Calu3 (cell line): ENCODE measurements at places on chromosomes 5 and 9. TPM values are rescaled to one million over a fixed set of nuclear protein-coding genes. Genes with fewer than 3 reads are reported as not detected.

Gene FOXD4L4
- total RNA-seq: 1.5 and 1.8 TPM in 2 replicates

Gene WDR38
- not detected in 2 replicates for total RNA-seq

Gene SLC1A3
- total RNA-seq: 6.0 and 7.9 TPM in 2 replicates

Gene ABCA1
- total RNA-seq: 0.76 and 0.78 TPM in 2 replicates

Gene TNFAIP8
- 24.2 and 30.6 TPM in 2 replicates for total RNA-seq

Gene OTULINL
- total RNA-seq: 3.6 and 5.3 TPM in 2 replicates

Gene PCDHGB1
- total RNA-seq: 0.19 and 0.20 TPM in 2 replicates

Gene CNTFR
- 0.44 TPM in 1 of 2 replicates, not detected in the other for total RNA-seq

Gene CCL21
- not detected in 2 replicates for total RNA-seq

Gene EGFLAM
- total RNA-seq: not detected in 2 replicates

Gene TYRP1
- total RNA-seq: not detected in 2 replicates

Gene TEX53
- not detected in 2 replicates for total RNA-seq

Gene FBXW11
- 63.3 and 66.4 TPM in 2 replicates for total RNA-seq

- H3K4me3 ChIP-seq: no peak overlapping the region
- DNase-seq: no peak
- no peak overlapping the region for H3K27ac ChIP-seq
- H3K36me3 ChIP-seq: no peaks in the 10 kb centered on the region
- H3K4me1 ChIP-seq: no peaks in the 10 kb centered on the region
Measured at GRCh38 chr5:24923400-24923799, 278.6 kb upstream of the CDH10 start.

DNA sequence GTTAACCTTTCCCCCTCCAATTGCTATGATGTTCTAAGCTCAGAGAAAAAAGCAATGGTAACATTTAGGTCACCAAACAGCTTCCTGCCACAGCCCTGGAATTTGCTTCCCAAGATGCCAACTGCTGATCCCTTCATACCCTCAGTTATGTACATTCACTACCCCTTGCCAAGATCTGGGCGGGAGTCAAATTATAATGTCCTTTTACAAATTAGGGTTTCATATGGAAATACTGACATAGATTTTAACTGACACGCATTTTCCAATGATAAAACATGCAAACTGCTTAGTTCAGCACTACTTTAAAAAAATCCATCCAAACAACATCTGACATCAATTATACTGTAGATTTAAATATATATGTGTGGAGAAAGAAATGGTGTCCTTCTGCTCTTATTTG lies 5.0 kb downstream of the LOX start:
- H3K36me3 ChIP-seq: peaks cover 21% of the 10 kb centered on the region
- no peaks in the 10 kb centered on the region for H3K27me3 ChIP-seq
- no peak overlapping the region for H3K27ac ChIP-seq

- peaks cover 4% of the 10 kb centered on the region for H3K27me3 ChIP-seq
- H3K4me3 ChIP-seq: no peak overlapping the region
- H3K27ac ChIP-seq: no peak overlapping the region
- H3K36me3 ChIP-seq: no peaks in the 10 kb centered on the region
- H3K4me1 ChIP-seq: no peaks in the 10 kb centered on the region
Measured at GRCh38 chr5:171688696-171689495, 96.7 kb upstream of the SMIM23 start.

DNA sequence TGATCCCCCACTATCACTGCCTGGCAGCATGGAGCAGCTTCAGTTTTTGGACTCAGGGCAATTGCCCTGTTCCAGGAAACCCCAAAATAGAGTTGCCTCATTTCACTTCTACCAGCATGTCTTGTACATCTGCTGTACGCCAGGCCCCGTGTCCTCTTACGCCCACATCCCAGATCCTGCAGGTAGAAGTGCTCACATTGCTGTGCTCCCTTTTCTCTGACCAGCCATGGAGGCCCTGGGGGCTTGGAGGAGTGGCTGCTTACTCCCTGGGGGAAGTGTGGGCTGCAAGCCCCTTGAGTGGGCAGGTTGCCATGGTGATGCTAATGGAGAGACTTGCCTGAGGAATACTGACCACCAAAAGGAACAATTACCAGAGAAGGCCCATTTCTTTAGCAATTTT lies 55.6 kb upstream of the KCNIP1 start:
- peaks cover 52% of the 10 kb centered on the region for H3K27me3 ChIP-seq
- no peak for DNase-seq
- no peaks in the 10 kb centered on the region for H3K4me1 ChIP-seq

DNA sequence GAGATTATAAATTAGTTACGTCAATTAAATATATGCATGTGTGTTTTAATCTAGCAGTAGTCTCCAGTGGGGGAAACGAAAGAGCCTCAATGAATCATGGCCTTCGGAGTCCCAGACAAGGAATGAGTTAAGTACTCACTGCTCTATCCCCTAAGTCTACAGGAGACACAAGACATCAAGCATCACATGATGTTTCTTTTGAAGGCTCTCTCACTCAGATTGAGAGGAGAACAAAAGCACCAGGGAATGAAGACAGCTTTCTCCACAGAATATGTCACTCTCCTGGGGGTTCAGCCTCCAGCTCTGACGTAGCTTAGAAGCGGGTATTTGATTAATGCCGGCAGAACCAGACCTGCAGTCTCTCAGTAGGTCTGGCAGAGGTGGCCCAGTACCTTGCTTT lies 381.4 kb downstream of the ACTL7B start:
- no peak overlapping the region for H3K27ac ChIP-seq
- no peaks in the 10 kb centered on the region for H3K36me3 ChIP-seq
- H3K4me1 ChIP-seq: peaks cover 18% of the 10 kb centered on the region
- no peak for DNase-seq
- no peaks in the 10 kb centered on the region for H3K27me3 ChIP-seq

DNA sequence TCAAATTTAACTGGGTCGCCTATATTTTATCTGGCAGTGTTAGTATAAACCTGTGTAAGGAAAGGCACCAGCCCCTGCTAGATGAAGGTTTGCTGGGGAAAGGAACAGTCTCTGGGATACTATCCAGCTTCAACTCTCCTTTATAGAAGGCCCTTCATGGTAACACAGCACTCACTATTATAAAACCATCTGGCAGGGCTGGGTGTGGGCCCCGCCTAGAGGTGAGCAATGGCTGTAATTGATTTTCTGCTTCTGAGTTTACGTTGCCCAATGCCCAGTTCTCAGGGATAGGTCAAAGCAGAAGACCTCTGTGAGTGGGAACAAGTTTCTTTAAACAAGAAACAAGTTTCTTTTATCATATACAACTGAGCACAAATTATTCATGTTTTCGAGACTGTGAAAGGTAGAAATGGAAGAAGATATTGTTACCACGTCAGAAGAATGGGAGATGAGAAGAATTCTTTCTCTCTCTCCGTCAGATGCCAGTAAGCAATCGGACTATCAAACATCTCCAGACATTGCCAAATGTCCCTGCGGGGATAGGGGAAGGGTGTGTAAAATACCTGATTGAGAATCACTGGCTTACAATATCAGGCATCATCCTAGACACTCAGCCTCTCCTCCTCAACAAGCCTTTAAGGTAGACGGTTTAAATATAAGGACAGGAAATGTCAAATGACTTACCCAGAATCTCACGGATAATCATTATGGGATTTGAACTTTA lies 205.9 kb downstream of the PDZD2 start:
- no peak overlapping the region for H3K4me3 ChIP-seq
- peaks cover 29% of the 10 kb centered on the region for H3K27me3 ChIP-seq
- peaks cover 15% of the 10 kb centered on the region for H3K4me1 ChIP-seq
- DNase-seq: peak; percentile 47

DNA sequence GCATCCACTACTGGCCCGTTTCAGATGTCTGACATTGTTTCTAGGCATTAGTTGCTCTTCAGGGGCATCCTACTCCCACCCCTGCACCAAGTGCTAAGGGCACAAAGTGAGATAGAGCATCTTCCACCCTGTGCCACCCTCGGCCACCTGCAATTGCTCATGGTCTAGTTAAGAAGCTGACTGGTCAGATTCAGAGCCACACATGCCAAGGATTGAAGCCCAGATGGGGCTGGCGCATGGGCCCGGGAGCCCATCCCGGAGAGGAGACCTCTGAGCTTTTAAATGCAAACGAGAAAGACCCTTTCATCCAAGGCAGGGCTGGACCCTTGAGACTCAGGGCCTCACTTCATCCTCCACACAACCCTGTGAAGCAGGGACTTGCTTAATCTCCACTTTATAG lies 28.5 kb downstream of the HRH2 start:
- H3K27me3 ChIP-seq: peaks cover 75% of the 10 kb centered on the region
- no peak overlapping the region for H3K4me3 ChIP-seq
- no peaks in the 10 kb centered on the region for H3K36me3 ChIP-seq
- no peak for DNase-seq
- H3K27ac ChIP-seq: no peak overlapping the region
- no peaks in the 10 kb centered on the region for H3K4me1 ChIP-seq

- no peak for DNase-seq
- H3K4me3 ChIP-seq: no peak overlapping the region
- no peak overlapping the region for H3K27ac ChIP-seq
- peaks cover 8% of the 10 kb centered on the region for H3K4me1 ChIP-seq
- H3K27me3 ChIP-seq: peaks cover 71% of the 10 kb centered on the region
- no peaks in the 10 kb centered on the region for H3K36me3 ChIP-seq
Measured at GRCh38 chr9:122477346-122477745, 380 bp downstream of the OR1J1 start.

DNA sequence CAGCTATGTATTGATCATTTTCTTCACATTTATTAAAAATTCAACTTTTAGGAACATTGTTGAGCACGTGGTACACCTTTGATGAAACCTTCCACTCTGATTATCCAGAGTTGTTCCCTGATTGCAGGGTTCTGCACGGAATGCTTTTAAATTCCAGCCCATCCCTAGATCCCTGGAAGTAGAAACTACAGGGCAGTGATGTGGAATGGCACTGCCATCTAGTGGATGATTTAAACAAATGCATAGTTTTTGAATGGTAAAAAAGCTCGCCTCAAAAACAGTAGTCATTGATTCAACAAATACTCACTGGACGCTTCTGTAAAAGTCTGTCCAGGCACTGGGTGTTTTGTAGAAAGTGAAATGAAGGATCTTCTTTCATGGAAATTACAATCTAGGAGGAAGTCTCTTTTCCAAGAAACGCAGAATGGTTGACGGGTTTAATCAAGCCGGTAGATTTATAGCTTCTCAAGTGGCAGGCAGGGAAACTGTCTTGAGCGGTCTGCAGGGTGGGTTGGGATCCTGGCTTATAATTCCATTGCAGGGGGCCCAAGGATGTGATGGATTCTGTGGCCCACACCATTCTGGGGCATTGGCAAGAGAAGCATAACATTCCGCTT lies 118.4 kb downstream of the ARHGAP26 start:
- peak; percentile 46 for DNase-seq
- peaks cover 8% of the 10 kb centered on the region for H3K36me3 ChIP-seq
- no peak overlapping the region for H3K4me3 ChIP-seq
- peaks cover 33% of the 10 kb centered on the region for H3K4me1 ChIP-seq
- no peak overlapping the region for H3K27ac ChIP-seq
- no peaks in the 10 kb centered on the region for H3K27me3 ChIP-seq

- H3K36me3 ChIP-seq: no peaks in the 10 kb centered on the region
- no peaks in the 10 kb centered on the region for H3K4me1 ChIP-seq
- DNase-seq: no peak
- no peak overlapping the region for H3K27ac ChIP-seq
- H3K4me3 ChIP-seq: no peak overlapping the region
- peaks cover 57% of the 10 kb centered on the region for H3K27me3 ChIP-seq
Measured at GRCh38 chr5:133873449-133873848, 95.0 kb downstream of the C5orf15 start.

- H3K4me1 ChIP-seq: no peaks in the 10 kb centered on the region
- no peak overlapping the region for H3K27ac ChIP-seq
- DNase-seq: no peak
- no peaks in the 10 kb centered on the region for H3K36me3 ChIP-seq
- no peak overlapping the region for H3K4me3 ChIP-seq
Measured at GRCh38 chr9:16964228-16964627, 93.8 kb upstream of the BNC2 start.

DNA sequence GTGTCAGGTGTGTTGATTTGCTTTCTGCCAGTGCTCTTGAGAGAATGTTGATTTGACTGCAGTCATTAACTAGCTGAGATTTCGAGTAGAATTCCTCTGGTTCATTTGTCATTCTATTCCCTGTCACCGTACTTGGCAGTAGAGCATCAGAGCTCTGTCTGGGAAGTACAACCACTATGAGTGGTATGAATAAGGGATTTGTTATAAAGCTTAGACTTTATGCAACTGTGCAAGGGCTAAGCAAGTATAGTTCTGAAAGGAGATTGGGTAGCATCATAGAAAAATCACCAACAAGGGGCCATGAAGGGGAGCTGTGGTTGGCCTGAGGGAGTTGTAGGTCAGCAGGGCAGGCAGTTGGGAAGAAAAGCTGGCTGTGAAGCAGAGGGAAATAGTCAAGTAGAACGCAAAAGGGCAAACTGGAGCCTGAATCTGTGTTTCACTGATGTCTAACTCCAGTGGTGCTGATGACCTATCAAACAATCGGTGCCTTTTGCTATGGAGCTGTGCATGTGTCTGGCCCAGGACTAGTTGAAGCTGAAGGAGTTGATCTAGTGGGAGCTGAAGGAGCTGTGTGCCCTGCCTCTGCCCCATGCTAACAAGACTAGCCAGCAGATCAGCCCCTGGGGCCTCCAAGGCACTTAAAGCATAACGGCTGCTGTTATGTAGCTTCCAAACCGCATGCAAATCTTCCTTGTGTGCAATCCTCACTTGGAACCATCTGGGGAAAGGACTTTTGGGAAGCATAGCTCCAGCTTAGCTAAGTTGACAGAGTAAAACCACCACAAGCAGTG lies 110.0 kb downstream of the SLC28A3 start:
- H3K27me3 ChIP-seq: no peaks in the 10 kb centered on the region
- no peak overlapping the region for H3K27ac ChIP-seq
- H3K4me3 ChIP-seq: no peak overlapping the region
- H3K4me1 ChIP-seq: no peaks in the 10 kb centered on the region

- DNase-seq: no peak
- H3K4me1 ChIP-seq: peaks cover 18% of the 10 kb centered on the region
- no peaks in the 10 kb centered on the region for H3K36me3 ChIP-seq
- H3K4me3 ChIP-seq: no peak overlapping the region
- H3K27ac ChIP-seq: no peak overlapping the region
Measured at GRCh38 chr5:111668477-111669414, 88.2 kb downstream of the NREP start.

- H3K4me1 ChIP-seq: peaks cover 16% of the 10 kb centered on the region
- DNase-seq: no peak
- H3K27ac ChIP-seq: no peak overlapping the region
- H3K36me3 ChIP-seq: peaks cover 6% of the 10 kb centered on the region
Measured at GRCh38 chr9:106896695-106897094, 33.7 kb downstream of the ZNF462 start.

DNA sequence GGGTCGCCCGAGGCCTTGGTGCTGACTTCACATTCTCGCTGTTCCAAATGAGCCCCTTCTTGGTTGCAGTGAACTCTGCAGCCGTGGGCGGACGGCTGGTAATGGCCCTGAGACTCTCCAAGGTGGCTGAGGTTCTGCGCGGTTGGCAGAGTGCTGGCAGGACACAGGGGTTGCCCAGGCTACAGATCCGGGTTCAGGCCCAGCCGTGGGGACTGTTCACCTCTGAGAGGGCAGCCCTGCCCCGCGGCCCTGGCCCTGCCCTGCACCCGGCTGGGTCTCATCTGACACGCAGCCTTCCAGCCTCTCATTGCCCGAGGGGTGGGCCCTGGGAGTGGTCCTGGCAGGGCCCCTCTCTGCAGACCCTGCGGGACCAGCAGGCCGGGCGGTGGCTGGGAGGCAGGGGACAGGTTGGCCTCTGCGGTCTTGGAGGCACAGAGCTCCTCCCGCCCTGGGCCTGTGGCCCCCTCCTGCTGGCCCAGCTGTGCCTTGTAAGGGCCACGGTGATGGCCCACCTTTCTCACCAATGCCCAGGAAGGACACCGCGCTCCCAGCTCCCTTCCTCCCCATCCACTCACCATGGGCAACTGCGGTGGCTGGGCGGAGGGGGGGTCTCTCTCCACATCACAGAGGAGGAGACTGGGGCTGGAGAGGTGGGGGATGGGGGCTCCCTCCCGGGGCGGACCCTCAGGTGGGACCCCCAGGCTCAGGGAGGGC lies 51.6 kb downstream of the AHRR start:
- DNase-seq: no peak
- no peaks in the 10 kb centered on the region for H3K27me3 ChIP-seq
- H3K4me1 ChIP-seq: peaks cover 9% of the 10 kb centered on the region
